AG10803 (cell line): ENCODE measurements at places on chromosomes 3 and 15.

- DNase-seq = no peak
Observed at GRCh38 chr3:64110071-64110470, 86.8 kb upstream of the PSMD6 start.

- DNase-seq = peak; percentile 26
Observed at GRCh38 chr3:75294124-75294523, 370.0 kb upstream of the FRG2C start.

GRCh38 chr3:173709026-173709425 is 311.5 kb downstream of the NLGN1 start:
- peak; percentile 44 for DNase-seq

- DNase-seq = no peak
Observed at GRCh38 chr3:159861369-159861987, 127.2 kb upstream of the IL12A start.

GRCh38 chr15:35393398-35393797 is 152.6 kb downstream of the DPH6 start:
- DNase-seq = peak; percentile 46

GRCh38 chr3:9121366-9122001 is 128.0 kb downstream of the SRGAP3 start:
- DNase-seq = no peak

DNA sequence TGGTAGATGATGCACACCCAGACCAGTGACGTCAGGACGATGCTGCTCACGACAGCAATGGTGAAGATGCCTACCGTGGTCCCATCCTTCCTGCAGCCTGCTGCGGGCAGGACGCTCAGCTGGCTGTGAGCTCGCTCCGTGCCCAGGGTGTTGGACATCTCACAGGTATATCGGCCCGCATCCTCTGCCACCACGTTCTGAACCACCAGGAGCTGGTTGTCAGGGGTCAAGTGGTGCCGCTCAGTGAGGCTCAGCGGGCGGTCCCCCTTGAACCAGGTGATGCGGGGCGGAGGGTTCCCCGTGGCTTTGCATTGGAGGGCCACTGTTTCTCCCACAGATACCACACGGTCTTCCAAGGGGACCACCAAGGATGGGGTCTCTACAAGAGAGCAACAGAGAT is 117.8 kb downstream of the LRIG1 start:
- DNase-seq = no peak

- DNase-seq = peak; percentile 56
Observed at GRCh38 chr3:78660957-78661356, 1106.8 kb downstream of the ROBO1 start.
